ENCODE measurements at places on chromosomes 12 and 14. TPM values are rescaled to one million over a fixed set of nuclear protein-coding genes. Genes with fewer than 3 reads are reported as not detected.

Gene GDF11
- 10.7 TPM for total RNA-seq

Gene NUAK1
- total RNA-seq: 38.2 TPM

Gene TXNDC16
- total RNA-seq: 3.2 TPM

GRCh38 chr12:117334051-117334450 lies 27.4 kb downstream of the NOS1 start:
- DNase-seq: no peak

DNA sequence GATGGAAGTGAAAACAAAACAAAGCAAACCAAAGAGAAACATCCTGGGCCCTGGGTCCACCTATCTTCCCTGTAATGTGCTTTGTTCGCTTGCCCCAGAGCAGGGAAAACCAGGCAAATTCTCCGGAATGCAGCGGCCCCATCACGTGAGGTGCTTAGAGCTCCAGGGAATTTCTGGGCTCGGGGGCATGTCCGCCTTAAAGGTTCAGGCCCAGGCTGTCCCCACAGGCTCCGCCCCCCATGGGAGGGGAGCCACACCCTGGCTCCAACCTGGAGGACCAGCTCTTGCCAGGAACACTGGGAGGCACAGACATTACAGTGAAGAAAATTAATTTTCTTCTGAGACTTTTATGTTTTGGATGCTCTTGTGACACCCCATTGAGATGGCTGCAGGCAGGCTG lies 69.9 kb downstream of the RBM19 start:
- no peak for DNase-seq
